ENCODE measurements at places on chromosomes 5 and 9. TPM values are rescaled to one million over a fixed set of nuclear protein-coding genes. Genes with fewer than 3 reads are reported as not detected.

Gene CER1
- total RNA-seq, result 0.61 TPM

Gene EIF4E1B
- not detected for total RNA-seq

Gene RANBP3L
- 0.59 TPM for total RNA-seq

DNA sequence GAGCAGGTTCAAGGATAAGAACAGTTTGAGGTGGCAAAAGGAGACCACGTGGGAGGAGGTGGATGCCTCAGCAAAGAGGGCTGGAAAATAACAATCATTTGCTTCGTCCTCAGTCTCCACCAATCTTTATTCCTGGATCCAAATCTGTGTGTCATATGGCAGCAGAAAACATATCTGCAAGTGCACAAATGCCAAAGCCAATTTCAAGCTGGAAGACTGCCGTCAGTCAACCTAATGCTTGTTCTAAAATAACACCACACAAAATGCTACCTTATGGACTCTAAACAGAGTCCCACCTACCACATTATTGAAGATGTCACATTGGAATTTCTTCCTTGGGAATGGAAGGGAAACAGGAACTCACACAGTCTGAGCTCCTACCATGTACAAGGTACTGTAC is 129.1 kb downstream of the CDK5RAP2 start:
- H3K27ac ChIP-seq, result no peak overlapping the region
- H3K27me3 ChIP-seq, result no peaks in the 10 kb centered on the region
- DNase-seq, result no peak
- no peaks in the 10 kb centered on the region for H3K36me3 ChIP-seq
- no peak overlapping the region for H3K4me3 ChIP-seq

- H3K36me3 ChIP-seq, result no peaks in the 10 kb centered on the region
- DNase-seq, result no peak
- H3K4me1 ChIP-seq, result no peaks in the 10 kb centered on the region
- H3K27ac ChIP-seq, result peak overlapping the region; percentile 18
Observed at GRCh38 chr5:149018909-149019443, 43.9 kb downstream of the SH3TC2 start.
